NCI-H1930 (cell line): ENCODE measurements at places on chromosomes 2 and 18.

DNA sequence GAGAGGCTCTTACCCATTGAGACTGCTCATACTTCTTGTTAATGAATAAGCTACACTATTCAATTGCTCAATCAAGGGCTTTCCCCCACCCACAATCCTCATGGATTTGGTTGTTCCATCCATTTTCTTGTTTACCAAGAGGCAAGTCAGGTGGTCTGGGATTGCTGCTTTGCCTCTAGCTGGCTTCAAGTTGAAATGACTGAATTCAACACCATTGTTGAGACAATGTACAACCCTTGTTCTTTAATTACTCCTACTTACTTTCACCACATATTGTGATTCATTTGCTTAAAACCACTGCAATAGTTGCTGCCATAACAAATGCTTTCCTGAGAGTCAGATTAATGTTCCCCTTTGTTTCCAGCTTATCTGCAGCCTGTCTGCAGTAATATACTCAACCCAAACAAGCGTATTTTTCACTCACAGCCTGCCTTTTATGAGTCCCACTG, 532.2 kb downstream of the RIT2 start:
- DNase-seq = no peak

DNA sequence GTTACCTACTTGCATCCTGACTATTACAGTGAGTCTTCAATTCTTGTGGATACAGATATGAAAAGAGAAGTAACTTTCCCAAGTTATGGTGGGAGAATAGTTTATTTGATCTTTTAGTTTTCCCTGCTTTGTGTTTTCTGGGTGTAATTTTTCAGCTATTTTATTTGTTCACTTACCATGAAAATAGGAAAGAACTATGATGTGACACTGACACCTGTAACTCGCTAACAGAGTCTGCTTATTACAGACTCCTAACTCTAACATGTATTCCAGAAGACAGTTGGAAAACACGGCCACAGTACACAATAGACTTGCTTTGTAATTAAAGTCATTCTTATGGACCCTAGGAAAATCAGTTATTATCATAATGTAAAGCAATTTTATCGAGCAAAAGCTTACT, 323.2 kb downstream of the LRRTM1 start:
- DNase-seq = no peak

GRCh38 chr2:97011977-97012569, 25.7 kb upstream of the FAM178B start:
- no peak for DNase-seq

DNA sequence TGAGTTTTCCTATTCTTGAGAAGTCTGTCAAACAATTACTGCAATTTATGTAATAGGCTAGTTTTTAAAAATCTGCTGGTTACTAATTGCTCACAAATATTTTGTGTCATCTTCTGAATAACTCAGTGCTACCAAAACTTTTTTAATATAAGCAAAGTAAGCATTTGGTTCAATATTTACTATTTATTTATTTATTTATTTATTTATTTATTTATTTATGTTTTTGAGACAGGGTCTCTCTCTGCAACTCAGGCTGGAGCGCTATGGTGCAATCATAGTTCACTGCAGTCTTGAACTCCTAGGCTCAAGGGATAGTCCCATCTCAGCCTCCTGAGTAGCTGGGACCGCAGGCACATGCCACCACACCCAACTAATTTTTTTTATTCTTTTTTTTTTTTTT, 60.4 kb upstream of the CDH20 start:
- no peak for DNase-seq

DNA sequence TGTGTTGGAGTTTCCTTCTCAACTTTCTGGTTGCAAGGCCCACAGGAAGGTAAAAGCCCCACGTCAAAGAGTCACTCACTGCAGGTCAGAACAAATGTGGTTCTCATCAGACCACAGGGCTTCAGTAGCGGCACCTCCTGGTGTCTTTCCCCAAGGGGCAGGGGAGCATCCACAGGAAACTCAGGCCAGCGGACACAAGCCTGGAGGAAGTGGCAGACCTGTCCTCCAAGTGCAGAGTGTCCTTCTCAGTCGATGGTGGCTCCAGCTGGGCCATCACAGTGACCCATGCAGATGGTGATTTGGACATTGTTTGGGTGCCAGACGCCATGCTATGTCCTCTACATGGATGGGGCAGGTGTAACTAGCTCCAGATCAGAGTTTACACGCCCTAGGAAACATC, 84.9 kb downstream of the ACKR3 start:
- no peak for DNase-seq

GRCh38 chr2:113876503-113877387, 13.1 kb upstream of the ACTR3 start:
- DNase-seq = no peak

- DNase-seq = no peak
These were observed 1.0 kb downstream of the NAB1 start for GRCh38 chr2:190649798-190650390.

DNA sequence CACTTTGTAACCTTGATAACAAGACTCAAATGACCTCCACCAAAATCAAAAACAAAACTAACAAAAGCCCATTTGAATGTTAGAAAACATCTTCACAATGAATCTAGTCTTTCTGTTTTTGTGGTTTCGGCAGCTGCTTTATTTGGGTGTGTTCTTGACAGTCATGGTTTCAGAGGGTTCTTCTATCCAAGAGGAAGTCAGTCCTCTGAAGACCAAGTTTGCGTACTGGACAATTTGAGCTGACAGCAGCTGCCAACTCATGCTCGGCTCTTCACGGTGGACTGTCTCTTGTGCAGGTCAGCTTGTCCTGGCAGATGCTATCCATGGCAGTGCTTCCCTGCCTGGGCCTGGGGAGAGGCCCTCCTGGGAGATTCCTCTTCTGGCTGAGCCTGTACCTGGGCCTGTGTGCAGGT, 91.0 kb downstream of the TMEM17 start:
- DNase-seq = no peak

- no peak for DNase-seq
These were observed 331.8 kb upstream of the SLC8A1 start for GRCh38 chr2:40783704-40784103.

DNA sequence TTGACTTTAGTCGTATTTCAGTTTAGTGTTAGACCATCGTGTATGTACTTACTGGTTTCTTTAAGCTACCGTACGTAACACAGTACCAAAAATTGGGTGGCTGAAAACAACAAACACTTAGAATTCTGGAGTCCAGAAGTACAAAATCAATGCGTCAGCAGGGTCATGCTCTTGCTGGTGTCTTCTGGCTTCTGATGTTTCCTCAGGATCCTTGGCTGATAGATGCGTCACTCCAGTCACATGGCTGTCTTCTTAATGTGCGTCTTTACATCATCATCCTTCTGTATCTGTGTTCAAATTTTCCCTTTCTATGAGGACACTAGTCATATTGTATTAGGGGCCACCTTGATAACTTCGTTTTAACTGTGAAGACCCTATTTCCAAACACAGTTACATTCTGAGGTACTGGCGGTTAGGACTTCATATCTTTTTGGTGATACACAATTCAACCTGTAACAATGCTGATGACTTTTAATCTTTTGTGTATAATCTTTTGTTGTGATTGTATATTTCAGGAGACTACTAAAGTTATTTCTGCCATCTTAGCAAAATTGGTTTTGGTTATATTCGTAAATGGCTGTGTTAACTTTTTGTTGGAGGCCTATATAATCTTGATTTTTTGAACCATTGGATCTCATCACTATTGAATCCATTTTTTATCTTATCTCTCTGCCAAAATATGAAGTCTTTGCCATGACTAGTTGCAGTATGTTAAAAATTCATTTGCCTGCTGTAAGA, 25.4 kb downstream of the ACTR3 start:
- DNase-seq = no peak

- no peak for DNase-seq
These were observed 19.4 kb downstream of the COA5 start for GRCh38 chr2:98588880-98589431.

DNA sequence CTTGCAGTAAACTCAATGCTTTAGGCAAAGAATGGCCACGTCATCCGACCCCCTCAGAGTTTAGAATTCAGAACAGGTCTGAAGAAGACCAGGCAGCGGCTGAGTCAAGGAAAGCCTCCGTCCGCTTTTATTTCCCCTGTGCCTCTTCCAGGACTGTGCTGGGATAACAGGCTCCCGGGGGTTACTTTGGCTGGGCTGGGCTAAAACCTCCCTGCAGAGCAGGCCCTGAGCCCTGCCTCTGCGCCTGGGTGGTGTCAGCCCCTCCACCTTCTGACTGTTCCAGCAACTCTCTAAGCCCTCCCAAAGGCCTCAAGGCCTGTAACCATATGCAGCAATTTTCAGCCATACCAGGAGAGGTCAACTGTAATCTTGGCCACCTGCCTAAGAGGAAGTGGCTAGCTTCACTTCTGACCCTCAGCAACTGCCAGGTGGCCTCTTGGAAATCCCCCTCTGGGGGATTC, 166.5 kb downstream of the RPIA start:
- DNase-seq = no peak

- no peak for DNase-seq
These were observed 40.7 kb downstream of the SLC9A2 start for GRCh38 chr2:102660070-102660469.

GRCh38 chr2:37180006-37180639, 8.3 kb downstream of the SULT6B1 start:
- DNase-seq = no peak

DNA sequence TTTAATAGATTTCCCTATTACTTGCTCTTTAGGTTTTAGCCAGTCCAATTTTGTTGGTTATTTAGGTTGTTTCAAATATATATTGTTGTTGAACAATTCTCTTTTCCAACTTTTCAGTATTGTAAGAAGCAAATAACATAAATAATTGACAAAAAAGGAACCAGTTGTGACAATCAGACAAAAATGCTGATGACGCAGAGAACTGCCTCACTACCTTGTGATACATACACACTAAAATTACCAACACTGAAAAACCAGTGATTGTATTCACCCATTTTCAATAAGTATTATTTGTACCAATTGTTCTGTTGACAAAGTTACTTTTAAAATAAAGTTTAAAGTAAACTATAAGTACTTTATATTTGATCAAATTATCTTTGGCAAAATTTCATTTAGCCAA, 43.1 kb upstream of the NABP1 start:
- DNase-seq = no peak

DNA sequence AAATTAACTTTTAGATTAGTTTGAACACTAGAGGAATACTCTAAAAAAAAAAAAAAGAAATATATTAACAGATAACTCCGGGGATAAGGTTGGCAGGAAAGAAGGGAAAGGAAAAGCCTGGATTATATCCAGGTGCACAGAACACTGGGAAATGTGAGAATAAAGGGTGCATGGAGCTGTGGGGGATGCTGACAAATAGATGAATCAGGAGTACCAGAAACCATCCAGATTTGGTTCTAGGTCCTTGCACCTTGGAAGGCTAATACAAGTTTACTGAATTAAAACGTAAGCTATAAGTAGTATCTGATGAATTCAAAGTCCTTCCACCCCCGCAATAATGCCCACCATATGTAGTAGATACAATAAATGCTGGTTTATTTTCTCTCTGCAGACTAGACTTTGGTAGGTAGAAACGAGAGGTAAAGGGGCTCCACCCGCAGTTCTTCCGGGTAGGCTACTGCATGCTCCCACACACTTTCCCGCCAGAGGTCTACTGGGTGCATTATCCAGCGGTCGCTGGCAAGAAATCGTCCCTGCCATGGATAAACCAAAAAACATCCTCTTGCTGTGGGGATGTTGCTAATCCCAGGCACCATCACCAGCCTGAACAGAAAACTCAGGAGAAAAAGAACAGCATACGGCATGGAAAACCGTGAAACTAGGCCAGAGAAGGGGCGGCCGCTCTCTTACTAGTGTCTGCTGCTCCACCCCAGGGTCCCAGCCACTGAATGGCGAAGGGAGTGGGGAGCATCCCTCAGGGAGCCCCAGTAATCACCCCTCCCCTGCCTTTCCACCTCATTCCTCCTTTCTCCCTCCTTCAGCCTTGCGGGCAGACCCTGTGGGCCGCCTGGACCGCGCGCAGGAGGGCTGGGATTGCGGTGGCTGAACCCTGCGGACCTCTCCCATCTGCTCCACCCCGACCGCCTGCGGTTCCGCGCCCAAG, 1.5 kb downstream of the CNRIP1 start:
- DNase-seq = no peak

DNA sequence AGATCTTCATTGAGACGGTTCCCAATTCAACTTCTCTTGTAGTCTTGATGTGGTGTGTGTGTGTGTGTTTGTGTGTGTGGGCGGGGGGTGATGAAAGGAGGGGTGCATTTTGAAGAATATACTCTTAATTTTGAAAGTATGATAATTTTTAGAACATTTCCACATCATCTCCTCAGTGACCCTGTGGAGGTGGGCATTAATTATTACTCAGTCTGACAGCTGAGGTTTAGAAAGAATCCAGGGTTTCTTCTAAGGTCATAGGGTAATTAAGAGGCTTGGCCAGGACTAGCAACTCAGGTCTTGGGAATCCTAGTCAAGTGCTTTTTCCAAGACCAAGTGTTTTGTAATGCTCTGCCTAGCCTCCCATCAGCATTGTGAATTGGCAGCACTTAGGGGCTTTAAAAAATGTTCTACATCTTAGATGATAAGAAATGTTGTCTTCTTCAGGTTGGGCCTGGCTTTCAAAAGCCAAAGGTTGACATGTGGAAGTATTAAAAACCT, 100.5 kb downstream of the SPTBN1 start:
- DNase-seq = no peak

- no peak for DNase-seq
These were observed 33.2 kb upstream of the MTIF2 start for GRCh38 chr2:55302241-55302640.

- DNase-seq = no peak
These were observed 443.1 kb downstream of the CCDC85A start for GRCh38 chr2:56626927-56627326.

GRCh38 chr2:165494573-165494972, 25.1 kb downstream of the CSRNP3 start:
- DNase-seq = no peak
